ENCODE measurements at places on chromosomes 16 and 17. TPM values are rescaled to one million over a fixed set of nuclear protein-coding genes. Genes with fewer than 3 reads are reported as not detected.

GRCh38 chr16:56999409-57000270 lies 10.3 kb downstream of the NLRC5 start:
- DNase-seq = no peak

DNA sequence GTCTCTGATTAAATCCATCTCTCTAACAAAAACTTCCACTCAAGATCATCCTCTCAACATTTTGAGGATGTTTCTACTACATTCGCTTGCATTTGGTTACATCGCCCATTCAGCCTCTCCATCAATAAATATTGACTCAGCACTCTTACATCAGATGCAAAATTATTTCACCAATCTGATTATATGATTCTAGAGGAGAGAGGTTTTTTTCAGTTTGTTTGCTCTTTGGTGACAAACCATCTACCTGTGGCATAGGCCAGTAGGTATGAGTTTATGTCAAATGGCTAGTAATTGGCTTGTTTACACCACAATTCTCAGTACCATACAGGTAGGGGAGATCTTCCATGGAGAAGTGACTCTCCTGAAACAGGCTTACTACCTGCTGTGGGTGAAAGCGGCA lies 52.3 kb downstream of the TOX3 start:
- DNase-seq = no peak

SHBG gene
- polyA plus RNA-seq = 0.45 TPM

- no peak for DNase-seq
Observed at GRCh38 chr17:65147955-65148354, 10.8 kb downstream of the RGS9 start.

GRCh38 chr17:77948690-77949114 lies 9.8 kb upstream of the TNRC6C start:
- DNase-seq = peak; percentile 51

GRCh38 chr17:19386051-19386929 lies 700 bp downstream of the MFAP4 start:
- DNase-seq = peak; percentile 82

DNA sequence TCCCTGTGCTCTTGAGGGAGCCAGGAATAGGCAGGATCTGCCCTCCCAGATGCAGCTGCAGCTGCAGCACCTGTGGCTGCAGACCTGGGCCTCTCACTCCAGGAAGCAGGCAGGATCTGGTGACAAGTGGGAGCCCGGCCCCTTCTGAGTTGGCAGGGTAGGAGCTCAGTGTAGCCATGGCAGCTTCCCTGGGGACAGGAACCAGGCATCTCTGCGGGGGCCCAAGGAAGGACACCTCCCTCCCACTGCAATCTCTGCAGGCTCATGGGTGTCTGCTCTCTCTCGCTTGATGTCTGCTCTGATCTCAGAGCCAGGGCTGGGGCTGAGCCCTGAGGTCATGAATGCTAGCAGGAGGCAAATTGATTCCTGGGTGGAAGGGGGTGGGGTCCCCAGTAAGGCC lies 592.5 kb upstream of the CA10 start:
- DNase-seq = no peak

SOX8 gene
- not detected for polyA plus RNA-seq

DNA sequence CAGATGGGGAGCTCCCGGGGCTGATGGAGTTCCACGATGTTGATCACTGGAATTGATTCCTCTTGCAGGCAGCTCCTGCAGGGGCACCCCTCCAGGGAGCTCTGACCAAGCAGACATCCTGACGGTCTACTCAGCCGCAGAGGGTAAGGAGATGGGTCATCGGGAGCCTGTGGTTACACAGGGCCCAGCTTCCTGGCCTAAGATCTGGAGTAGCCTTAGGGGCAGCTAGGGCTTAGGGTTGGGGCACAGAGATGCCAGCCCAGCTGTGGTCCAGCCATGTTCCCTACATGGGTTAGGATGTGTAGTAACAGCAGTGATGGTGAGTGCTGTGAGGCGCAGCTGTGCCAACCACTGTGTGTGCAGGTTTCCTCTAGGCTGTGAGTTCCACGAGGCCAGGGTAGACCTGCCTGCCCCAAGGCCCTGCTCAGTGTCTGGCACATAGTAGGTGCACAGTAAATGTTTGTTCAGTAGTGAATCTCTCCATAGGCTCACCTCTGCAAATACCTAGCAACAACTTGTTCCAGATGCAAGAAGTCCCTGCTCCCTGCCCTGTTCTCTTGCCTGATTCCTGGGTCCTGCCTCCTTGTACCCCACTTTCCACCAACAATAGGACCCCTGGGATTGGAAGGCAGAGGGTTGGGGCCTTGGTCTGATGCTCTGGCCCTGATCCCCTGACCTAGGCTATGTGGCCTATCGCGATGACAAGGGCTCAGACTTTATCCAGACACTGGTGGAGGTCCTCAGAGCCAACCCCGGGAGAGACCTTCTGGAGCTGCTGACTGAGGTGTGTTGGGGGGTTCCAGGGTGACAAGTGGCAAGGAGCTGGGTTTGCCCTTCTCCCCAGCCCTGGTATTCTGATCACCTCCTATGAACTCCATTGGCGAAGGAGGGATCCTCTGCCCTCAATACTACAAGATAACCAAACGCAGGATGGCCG lies 13.7 kb downstream of the ZNF213 start:
- DNase-seq = no peak

INCA1 gene
- 0.38 TPM for polyA plus RNA-seq

- peak; percentile 54 for DNase-seq
Observed at GRCh38 chr16:70767377-70768202, 33.4 kb downstream of the VAC14 start.

DNA sequence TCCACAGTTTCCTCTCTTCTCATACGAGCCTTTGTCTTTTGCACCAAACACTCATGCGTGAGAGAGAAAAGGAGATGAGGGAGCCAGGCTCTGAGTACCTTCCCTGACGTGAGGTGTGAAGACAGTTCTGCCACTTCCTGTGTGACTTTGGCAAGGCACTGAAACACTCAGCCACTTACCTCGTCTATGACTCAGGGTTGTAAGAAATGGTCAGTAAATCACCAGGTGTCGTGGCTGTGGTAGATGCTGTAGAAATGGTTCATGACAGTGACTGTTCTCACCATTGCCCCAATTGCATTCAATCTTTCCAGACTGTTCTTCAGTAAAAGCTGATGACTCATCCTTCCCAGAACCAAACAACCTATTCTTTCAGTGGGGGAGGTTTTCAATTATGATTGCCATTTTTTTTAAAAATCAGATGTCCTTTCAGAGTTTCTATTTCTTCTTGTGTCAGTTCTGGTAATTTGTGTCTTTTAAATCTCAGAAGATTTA lies 49.2 kb upstream of the CBFA2T3 start:
- peak; percentile 5 for DNase-seq

PRM2 gene
- polyA plus RNA-seq = not detected

GRCh38 chr16:10699756-10700155 lies 5.0 kb upstream of the TEKT5 start:
- DNase-seq = no peak

GRCh38 chr16:57863434-57864160 lies 61.3 kb upstream of the KIFC3 start:
- DNase-seq = peak; percentile 79

PPY gene
- not detected for polyA plus RNA-seq

GSDMA gene
- not detected for polyA plus RNA-seq

GRCh38 chr16:333406-334094 lies 19.0 kb downstream of the AXIN1 start:
- DNase-seq = no peak

GRCh38 chr17:42655528-42655927 lies 3.6 kb upstream of the TUBG2 start:
- peak; percentile 88 for DNase-seq

TBC1D3 gene
- polyA plus RNA-seq = not detected

DNA sequence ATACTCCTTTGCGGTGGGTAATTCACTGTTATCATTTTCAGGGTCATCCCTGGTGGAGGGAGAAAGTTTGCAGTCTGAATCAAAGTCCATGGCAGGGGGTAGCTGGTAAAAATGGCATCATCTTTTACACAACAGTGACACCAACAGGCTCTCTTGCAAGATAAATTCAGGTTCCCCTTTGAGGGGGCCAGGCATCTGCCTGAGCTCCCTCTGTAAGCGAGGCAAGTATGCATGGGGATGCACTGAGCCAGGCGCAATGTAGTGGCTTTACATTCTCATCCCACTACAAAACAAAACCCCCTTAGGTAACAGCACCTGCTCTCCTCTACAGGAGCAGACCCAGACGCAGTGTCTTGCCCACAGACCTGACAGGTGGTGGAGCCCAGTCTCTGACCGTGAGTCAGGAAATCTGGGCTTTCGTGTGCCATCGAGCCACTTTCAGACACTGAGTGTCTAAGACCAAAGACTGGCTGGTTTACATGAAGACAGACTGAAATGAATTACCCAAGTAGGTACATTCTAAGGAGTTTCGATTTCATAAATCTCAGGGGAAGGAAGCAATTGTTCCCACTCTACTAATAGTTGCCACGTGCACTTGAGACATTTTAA lies 17.7 kb downstream of the LITAFD start:
- no peak for DNase-seq

DNA sequence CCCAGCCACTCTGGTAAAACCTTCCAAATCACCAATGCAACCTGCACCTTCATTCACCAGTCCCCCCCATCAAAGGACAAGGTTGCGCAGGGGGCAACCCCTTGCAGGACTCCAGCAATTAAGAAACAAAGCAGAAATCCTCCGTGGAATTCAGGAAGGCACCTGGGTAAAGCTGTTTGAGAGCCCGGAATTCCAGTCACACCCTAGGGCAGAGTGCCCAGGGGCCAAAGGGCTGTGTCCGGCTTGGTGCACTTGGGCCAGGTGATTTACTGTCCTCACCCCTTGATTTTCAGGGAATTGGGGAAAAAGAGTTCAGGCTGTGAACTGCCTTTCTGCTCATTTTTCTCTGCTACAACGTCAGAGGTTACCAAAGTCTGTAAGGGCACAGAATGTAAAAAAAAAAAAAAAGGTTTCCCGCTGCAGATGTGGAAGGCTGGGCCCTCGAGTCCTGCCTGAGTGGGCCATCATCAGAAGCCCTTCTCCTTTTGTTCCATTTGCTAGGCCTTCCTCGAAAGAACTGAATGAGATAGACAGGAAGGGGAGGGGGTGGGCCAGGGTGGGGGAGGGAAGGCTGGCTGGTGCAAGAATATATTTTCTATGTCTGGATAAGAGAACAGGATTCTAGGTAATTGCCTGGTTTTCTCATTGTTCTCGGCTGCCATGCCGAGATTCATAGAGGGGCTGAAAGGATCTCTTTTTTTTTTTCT lies 266.5 kb upstream of the PSMD7 start:
- DNase-seq = no peak

GRCh38 chr17:42155614-42156045 lies 841 bp upstream of the RAB5C start:
- DNase-seq = no peak

E4F1 gene
- 6.7 TPM for polyA plus RNA-seq

DNA sequence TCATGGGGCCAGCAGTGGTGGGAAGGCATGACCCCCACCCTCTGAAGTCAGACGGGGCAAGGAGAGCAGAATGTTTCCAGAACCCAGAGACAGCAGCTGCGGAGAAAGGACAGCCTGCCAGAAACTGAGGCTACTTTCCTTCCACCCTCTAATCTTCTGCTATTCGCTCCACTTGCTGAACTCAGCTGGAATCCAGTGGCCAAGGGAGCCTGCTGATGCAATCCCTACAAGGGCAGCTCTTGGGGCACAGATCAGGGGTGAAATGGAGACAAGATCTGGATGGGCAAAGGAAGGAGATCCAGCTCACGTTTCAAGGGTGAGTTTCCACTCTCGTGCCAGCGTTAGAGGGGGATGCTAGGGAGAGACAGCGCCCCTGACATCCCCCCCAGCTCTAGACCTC lies 479.1 kb downstream of the SLC39A11 start:
- DNase-seq = peak; percentile 58

CCL2 gene
- polyA plus RNA-seq = 170 TPM

GRCh38 chr16:21274172-21274726 lies 3.8 kb downstream of the CRYM start:
- DNase-seq = no peak

GRCh38 chr17:6402258-6402657 lies 32.7 kb downstream of the AIPL1 start:
- no peak for DNase-seq

DNA sequence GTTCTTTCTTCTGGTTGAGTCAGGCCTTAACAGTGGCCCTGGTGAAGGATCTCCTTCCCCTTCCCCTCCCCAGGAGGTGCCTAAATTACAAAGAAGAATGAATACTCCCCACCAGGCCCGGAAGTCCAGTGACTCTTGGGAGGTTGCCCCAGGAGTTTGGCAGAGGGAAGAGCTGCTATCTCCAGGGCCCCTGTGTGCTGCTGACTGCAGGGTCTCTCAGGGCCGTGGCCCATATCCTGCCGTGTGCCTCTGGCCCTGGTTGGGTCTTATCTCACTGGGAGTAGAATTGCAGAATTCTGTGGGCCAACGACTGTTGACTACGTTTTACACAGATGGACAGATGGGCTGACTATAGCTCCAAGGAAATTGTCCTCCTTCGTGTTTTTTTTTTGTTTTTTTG lies 28.0 kb downstream of the AKAP1 start:
- no peak for DNase-seq

- no peak for DNase-seq
Observed at GRCh38 chr16:68244481-68244902, 681 bp upstream of the PLA2G15 start.

All from fibroblast of lung (primary cell).